Right kidney (tissue), 9 donors: ENCODE measurements at places on chromosomes 4 and X.

DNA sequence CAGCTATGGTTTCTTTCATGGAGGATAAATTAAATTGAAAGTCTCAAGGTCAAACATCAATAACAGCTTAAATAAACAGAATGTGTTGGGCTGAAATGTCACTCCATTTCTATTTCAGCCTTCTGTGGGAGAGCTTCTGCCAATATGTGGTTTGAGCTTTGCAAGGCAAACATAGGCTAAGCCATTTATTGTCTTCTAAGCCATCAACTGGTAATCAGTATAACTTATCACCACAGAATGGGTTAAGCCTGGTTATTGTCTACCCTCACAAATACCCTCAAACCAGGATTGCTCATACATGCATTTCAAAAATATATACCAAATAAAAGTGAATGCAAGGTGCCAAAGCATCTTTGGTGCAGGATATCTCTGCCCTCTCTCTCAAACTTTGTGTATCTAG, 52.7 kb downstream of the GABRB1 start:
- no peak for DNase-seq

DNA sequence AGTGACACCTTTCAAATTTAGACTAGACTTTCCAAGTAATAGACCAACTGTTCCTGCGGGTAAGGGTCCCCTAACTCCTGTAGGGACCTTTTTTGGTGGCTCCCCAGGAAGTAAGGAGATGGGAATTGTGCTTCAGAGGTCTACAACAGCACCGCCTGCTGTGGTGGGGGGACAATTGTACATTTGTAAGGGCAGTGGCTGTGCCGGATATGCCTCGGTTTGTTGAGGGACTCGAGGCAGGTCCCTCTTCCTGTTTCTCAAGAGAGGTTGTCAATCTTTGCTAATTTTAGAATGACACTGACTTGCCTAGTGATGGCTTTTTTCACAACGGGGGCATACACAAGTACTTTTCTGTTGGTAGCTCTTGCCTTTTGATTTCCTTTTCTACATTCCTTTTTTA, 15.5 kb upstream of the HSD17B11 start:
- DNase-seq, result no peak

DNA sequence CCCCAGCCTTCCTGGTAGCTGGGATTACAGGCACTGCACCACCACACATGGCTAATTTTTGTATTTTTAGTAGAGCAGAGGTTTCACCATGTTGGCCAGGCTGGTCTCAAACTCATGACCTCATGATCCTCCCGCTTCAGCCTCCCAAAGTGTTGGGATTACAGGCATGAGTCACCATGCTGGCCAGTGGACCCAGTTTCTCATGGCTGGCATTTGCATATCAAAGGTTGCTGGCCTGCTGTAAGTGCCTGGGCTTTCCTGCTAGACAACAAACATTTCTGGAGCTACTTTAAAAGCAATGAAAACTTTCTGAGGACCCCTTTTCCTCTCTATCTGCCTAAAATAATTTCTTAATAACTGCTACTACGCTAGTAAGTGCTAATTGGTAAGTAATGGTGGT, 228.2 kb downstream of the PCDH10 start:
- no peak for DNase-seq

GRCh38 chr4:110055158-110055768, 142.6 kb downstream of the EGF start:
- DNase-seq, result no peak

- DNase-seq, result no peak
Observed at GRCh38 chrX:150577174-150577573, 8.8 kb downstream of the MTM1 start.

DNA sequence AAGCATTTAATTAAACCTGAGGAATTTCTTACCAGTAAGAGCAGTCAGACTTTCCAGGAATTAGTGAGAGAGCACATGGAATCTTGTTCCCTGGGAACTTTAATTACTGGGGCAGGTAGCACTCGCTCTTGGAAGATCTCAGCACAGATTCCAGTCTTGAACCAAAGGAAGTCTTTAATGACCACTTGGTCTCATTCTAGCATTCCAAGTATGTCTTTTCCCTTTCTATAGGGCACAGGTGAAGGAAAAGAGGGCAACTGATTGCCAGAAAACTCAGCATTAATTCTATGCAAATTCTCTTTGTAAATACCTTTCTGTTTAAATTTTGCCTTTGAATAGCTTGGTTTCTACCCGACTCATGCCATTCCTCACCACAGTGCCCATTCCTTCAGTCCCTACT, 236.6 kb downstream of the LDB2 start:
- DNase-seq, result no peak

DNA sequence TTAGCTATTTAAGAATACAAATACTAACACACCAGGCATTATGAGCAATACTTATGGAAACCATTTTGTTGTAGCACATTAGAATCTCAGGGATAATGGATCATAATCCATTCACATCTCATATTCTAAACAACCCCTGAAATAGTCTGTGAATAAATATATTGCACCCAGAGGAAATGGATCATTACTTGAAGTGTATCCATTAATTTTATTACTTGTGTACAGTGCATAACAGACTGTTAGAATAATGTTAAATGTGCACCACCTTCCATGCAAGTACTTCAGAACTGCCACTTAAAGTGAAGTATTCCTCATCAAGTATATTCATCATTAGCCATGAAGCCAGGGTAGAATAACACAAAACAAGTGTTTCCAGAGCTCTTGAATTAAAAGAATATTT, 715.5 kb downstream of the DMD start:
- no peak for DNase-seq

GRCh38 chrX:149185087-149185486, 320.0 kb downstream of the IDS start:
- no peak for DNase-seq

GRCh38 chr4:110498420-110498819, 22.5 kb downstream of the ENPEP start:
- DNase-seq, result no peak

GRCh38 chr4:1122505-1122904, 9.1 kb upstream of the RNF212 start:
- DNase-seq, result no peak

DNA sequence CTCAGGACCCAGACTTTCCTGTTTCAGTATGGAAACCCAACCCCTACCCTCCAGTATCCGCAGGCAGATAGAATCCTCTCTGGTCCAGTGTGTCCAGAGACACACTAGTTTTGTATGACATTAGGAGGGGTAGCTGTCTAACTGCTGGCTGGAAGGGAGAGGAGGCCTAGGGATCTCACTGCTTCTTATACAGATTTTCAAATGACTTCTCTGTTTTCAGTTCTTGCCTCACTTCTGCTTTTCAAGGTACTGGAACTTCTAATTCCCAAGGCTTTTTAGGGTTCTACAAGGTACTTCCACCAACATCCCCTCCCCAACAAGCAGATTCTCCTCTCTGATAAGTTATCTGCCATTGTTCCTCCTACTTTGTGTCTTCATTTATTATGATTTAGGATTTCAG, 6.1 kb downstream of the SGCB start:
- DNase-seq, result no peak
